ENCODE measurements at places on chromosomes 1 and 21.

GRCh38 chr1:162753998-162754585, 36.4 kb upstream of the HSD17B7 start:
- DNase-seq = no peak

DNA sequence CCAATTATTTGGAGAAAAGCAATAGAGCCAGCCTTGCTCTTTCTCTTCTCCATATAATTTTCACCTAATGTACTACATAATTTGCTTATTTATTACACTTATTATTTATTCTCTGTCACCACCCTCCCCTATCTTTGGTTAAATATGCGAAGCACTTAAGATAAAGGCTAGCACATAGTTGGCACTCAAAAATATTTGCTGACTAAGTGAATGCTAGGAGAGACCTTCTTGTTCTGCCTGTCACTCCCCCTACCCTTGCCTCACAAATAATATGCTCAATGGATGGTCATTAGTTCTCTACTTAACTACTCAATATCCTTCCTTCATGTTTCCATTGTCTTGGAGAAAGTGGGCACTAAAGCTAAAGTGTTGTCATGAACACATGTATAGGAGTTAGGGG, 139.7 kb upstream of the ZC3H11B start:
- DNase-seq = no peak

GRCh38 chr21:17264182-17264581, 248.7 kb upstream of the CXADR start:
- no peak for DNase-seq

DNA sequence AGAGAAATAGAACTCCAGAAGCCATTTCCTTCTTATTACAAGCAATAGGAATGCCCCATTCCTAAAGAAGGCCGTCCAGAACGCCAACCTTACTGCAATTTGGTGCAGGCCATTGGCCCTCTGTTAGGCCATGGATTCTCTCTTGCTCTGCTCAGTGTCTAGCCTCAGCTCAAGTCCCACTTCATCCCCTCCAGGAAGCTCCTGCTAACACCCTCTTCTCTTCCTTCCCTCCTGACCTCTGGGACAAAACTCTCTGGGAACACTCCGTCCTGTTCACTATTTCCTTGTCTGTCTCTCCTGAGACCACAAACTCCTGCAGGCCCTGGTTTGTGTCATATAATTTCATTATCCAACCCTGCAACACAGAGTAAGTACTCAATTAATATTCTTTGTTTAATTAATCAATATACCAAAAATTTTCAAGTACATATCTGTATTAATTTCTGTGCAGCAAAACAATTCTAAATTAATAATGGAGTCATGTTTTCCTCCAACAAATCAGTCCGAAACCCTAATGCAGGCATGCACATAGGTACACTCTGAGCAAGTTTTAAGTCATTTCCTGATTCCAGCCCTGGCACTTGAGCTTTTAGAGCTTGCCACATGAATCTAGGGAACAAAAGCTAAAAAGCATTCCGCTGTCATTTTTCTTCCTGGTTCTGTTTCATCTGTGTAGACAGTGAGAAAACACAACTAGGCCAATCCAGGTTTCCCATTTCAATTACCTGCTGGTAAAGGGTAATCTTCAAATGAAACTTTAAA, 245.3 kb downstream of the SETD4 start:
- no peak for DNase-seq

DNA sequence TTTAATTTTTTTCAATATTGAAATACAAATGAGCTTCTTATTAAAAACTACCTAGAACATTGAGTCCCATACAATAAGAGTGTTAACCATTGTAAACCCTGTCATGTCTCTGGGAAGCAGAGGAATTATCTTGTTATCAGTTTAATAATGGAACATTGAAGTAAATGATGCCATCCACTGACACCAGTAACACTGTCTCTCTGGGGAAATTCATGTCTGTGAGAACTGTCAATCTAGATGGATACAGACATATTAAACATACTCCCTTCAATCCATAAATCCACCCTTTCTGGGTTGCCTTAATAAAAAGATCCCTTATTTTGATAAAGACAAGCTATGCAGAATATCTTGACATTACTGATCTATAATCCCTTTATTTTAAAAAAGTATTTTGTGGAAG, 503.2 kb downstream of the DPYD start:
- no peak for DNase-seq

DNA sequence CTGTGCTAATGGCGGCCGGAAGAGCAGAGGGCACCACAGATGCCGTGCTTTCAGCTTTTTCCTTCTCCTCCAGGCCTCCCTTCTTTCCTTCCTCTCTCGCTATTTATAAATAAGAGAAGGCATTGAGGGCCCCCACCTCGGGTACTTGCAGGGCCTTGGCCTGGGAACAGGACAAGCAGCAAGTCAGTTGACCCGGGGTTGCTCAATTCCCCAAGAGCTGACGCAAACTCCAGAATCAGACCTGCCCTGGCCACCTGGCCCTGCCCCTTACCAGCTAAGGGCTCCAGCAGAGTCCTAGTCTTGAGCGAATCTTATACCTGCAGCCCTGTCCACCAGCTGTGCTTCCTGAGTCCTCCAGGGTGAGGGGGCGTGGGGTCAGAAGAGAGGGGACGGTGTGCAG, 13.5 kb downstream of the TNFRSF1B start:
- DNase-seq = no peak

GRCh38 chr21:37207441-37208009, 59.6 kb downstream of the VPS26C start:
- no peak for DNase-seq

DNA sequence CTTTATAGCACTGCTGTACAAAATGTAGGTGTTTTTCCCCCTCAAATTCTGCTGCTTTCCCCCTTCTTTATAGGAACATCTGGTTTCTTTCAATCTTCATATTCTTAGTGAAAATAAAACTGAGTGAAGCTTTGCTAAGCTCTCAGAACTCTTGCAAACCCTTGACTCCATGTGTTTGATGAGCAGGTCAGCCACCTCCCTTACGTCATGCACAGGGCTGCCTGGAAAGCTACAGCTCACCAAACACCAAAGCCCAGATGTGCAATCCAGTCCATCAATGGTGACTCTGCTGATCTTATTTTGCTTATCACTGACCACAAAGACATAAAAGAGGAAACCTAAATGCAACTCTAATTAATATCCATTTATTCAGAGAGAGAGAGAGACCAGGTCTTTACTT, 5.5 kb downstream of the CACNA1E start:
- no peak for DNase-seq

GRCh38 chr1:69671363-69672010, 103.8 kb downstream of the LRRC7 start:
- DNase-seq = no peak

DNA sequence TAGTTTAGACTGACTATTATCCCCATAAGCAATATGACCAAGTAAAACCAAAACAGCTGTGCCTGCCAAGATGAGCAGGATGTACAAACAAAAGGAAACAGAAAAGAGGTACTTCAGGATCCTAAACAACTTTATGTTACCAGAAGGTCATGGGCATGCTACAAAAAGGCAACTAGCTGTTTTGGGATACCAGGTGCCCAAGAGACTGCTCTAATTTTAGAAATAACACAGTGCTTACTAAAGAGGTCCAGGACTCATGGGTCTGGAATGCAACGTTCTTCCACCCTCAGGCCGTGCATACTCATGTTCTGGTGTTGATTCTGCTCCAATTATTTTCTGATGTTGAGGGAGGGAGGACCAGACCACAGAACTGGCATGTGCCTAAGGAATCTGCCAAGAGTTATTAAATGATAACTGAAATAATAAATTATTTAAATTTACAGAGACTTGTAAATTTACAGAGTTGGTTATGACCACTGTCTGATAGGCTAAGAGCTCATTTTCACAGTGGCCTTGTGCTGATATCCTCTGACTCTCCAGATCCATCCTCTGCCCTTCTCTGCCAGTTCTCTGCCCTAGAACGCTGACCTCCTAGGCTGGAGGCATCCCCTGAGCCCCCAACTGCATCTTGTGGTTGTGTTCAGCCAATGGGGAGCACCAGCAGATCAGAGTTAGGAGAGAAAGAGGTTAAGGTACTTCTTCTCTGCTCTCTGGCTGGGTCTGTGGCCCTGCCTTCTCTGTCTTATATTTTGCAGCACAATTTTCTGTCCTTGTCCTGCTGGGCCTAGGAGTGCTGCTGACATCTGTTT, 37.7 kb upstream of the BCL10 start:
- DNase-seq = no peak

GRCh38 chr1:89736937-89737733, 83.7 kb upstream of the LRRC8D start:
- DNase-seq = no peak

DNA sequence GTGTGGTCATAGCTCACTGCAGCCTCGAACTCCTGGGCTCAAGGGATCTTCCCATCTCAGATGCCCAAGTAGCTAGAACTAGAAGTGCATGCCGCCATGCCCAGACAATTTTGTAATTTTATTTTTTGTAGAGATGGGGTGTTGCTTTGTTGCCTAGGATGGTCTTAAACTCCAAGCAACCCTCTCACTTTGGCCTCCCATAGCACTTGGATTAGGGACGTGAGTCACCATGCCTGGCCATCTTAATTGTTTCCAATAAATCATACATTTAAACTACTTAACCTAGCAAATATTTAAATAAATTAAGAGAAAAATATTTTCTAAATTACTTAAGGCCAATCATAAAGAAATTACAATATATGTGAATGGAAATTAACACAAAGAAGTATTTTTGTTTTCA, 35.1 kb upstream of the ADGRL4 start:
- DNase-seq = no peak

- no peak for DNase-seq
Measured at GRCh38 chr1:205267306-205267902, 39.7 kb downstream of the TMCC2 start.

- DNase-seq = no peak
Measured at GRCh38 chr1:219699870-219700269, 87.0 kb upstream of the ZC3H11B start.

GRCh38 chr1:221567859-221568507, 173.9 kb downstream of the DUSP10 start:
- no peak for DNase-seq

DNA sequence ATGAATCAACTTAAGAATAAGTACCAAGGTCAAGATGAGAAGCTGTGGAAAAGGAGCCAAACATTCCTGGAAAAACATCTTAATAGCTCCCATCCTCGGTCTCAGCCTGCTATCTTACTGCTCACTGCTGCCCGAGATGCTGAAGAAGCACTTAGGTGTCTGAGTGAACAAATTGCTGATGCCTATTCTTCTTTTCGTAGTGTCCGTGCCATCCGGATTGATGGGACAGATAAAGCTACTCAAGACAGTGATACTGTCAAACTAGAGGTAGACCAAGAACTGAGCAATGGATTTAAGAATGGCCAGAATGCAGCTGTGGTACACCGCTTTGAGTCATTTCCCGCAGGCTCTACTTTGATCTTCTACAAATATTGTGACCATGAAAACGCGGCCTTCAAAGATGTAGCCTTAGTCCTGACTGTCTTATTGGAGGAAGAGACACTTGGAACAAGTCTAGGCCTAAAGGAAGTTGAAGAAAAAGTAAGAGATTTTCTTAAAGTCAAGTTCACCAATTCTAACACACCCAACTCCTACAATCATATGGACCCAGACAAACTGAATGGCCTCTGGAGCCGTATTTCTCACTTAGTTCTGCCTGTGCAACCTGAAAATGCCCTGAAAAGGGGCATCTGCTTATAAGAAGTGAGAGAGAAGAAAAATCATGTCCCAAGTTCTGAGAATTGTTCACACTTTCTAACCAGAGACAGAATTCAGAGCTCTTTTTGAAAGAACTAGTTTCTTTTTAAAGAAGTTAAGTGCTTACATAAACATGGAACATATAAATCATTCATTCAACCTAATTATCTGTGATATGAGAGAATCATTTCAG, 35.7 kb downstream of the TOR1AIP1 start:
- no peak for DNase-seq

- DNase-seq = no peak
Measured at GRCh38 chr1:33321178-33321577, 280 bp upstream of the A3GALT2 start.

DNA sequence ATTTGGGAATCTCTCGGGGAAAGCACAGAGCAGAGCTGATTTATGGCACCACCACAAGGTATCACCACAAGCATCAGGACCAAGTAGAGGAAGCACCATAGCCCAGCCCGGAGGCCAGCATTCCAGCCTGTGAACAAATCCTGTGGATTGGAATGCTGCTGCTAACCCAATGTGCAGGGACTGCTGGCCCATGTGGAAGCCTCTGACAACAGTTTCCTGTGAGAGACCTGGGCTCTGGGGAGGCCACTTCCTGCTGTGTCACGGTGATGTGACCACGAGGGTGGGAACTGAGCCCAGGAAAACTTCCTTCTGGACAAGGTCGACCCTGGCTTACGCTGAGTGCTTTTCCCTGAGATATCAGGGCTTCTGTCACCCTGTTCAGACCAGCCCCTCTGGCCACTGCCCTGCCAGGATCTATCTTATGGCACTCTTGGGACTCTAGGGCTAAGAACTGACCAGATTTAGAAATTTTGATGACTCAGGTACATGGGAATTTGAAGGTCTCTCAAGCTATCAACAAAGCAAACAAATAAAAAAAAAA, 88.3 kb upstream of the NGF start:
- no peak for DNase-seq

GRCh38 chr1:207850621-207851407, 60.1 kb downstream of the CD34 start:
- DNase-seq = no peak

GRCh38 chr1:77406661-77407060, 124.8 kb downstream of the AK5 start:
- DNase-seq = peak; percentile 39

- DNase-seq = no peak
Measured at GRCh38 chr1:205597691-205598314, 34.0 kb downstream of the ELK4 start.

DNA sequence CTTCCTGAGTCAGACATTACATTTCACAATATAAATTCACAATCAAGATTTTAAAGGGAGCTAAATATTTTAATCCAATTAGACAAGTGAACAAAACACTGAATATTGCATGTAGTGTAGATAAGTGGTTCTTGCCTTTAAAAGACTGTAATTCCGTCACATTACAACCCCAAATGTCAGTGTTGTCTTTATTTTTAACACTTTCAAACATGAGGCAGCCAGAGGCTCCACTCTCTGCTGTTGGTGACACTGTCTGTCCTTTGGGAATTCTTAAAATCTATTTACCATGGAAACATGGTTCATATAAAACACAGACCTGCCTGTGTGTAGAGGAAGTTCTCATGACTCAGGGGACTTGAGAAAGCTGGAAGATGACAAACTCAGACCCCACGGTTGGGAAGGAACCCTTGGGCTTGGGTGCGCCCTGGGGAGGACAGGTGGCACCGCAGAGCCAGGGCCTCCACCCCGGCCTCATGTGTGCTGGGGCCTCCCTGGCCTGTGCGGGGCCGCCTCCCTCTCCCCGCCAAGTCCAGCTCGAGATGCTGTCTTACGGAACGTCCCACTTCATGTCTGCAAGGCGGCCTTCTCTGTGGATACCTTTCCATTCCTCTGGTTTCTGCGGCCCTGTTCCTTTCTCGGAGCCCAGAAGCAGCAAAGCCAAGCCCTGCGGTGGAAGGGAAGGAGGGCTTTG, 239.0 kb downstream of the SDCCAG8 start:
- no peak for DNase-seq

DNA sequence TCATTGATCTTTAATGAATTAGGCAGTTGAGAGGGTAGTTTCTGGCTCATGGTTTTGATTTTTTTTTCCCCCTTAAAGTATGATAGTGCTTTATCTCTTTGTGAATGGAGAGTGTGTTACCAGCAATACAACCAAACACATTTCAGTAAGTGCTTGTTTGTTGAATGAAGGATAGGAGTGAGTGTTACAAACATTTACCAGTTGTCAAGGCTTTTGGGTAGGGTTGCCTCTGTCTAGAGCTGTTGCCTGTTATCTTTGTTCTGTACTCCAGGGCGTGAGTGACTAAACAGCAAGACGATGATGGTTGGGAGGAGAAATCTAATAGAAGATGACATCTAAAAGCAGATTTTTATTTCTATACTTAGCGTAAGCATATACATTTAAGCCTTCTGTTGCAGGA, 21.5 kb downstream of the MAP3K7CL start:
- DNase-seq = no peak

Data from NCI-H1105 (cell line).